NCI-H69 (cell line): ENCODE measurements at places on chromosomes 6 and 20.

DNA sequence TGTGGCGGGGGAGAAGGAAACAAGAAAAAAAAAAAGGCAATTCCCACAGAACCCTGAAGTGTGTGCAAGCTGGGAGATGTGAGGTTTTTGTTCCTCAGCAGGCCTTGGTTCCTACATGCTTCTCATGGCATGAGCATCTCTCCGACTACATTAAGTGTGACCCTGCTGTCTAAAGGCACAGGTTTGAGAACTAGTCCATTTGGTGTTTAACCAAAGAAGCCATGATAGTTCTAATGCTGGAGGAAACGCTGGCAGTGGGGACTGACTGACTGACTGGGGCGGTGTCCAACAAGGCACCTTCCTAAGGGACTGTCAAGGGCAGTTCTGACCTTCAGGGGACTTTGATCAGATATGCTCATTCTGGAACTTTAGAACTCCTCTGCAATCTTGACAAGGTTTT is 3.8 kb downstream of the TXNDC5 start:
- no peak for DNase-seq

DNA sequence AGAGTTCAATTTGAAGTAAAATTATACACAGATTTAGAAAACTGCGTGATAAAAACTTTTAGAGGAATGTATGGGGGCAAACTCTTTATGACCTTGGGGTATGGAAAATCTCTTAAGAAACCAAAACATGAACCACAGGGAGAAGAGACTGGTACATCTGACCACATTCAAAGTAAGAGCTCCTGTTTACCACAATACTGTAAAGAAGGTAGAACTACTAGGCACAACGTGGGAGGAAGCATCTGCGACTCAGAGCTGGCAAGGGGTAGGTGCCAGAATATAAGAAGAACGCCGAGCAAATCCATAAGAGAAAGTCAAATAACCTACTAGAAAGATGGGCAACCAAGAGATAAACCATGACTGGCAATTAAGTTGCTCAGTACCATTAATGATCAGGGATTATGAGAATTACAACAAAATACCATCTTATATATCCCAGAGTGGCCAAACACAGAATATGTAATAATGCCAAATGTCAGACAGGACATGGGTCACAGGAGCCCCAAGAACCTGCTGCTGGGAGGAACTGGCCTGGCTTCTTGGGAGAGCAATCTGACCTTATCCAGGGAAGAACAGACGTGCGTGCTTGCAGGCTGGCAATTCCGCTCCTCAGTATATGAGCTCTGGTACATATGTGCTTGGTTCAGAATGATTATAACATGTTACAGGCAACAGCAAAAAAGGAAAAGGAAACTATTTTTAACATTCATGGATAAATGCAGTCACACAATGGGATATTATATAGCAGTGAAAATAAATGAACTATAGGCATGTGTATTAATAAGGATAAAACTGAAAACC is 50.2 kb downstream of the INSM1 start:
- no peak for DNase-seq

DNA sequence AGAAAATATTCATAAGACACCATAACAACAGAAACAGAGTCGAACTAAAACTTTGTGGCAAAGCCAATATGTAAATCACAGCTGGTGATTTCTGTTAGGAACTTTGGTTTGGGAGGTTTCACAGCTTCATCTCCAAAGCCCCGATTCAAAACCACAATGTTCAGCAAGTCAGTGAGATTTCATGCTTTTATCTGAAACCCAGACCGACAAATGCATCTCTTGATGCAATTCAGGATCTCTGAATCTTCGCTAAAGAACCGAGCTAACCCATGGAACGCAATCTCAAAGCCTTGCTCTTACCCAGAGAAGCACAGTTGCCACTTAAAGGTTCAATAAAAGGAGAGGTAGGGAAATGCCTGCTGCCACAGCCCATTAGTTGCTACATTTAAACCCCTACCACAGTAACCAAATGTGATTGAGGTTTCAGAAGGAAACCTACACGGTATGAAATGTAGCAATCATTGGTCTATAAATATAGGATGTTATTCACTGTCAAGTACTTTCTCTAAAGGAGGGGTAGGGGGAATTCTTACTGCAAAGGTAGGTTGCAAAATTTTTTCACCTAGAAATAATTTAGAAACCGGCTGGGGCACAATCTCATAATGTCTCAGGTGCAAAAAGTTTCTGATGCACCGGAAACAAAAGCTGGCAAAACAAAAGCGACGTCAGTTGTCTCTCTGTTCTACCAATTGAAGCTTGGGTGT is 381.0 kb upstream of the ARID1B start:
- DNase-seq, result no peak

DNA sequence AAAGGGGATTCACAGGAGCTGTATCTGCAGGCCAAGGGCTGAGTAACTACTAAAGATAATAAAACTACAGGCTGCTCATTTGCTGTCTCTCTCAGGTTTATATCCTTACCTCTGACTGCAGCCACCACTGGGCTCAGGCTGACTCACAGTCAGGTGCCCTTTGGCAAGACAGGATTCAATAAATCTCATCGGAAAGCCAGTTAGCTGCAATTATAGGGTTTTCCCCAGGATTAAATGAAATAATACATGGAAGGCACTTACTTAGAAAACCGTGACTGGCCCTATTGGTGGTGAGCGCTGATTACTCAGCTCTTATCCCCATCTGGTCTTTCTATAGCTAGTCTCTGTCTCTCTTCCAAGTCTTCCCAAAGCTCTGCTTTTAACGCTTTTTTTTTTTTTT is 26.4 kb downstream of the RMND1 start:
- no peak for DNase-seq

DNA sequence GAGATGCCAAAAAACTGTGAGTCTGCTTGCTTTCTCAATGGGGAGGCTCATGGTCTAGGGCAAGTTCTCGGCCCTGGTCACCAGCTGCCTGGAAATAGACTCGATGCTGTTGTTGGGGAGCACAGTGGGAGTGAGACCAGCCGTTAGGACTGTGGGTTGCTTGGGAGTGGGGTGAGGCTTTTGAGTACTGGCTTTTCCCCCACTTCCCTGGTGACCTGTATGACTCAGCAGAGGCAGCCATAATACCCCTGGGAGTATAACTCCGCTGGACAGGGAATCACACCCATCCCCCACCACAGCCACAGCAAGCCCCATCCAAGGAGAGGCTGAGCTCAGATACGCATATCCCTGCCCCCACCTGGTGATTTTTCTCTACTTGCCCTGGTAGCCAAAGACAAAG is 48.9 kb upstream of the OGFRL1 start:
- peak; percentile 31 for DNase-seq

DNA sequence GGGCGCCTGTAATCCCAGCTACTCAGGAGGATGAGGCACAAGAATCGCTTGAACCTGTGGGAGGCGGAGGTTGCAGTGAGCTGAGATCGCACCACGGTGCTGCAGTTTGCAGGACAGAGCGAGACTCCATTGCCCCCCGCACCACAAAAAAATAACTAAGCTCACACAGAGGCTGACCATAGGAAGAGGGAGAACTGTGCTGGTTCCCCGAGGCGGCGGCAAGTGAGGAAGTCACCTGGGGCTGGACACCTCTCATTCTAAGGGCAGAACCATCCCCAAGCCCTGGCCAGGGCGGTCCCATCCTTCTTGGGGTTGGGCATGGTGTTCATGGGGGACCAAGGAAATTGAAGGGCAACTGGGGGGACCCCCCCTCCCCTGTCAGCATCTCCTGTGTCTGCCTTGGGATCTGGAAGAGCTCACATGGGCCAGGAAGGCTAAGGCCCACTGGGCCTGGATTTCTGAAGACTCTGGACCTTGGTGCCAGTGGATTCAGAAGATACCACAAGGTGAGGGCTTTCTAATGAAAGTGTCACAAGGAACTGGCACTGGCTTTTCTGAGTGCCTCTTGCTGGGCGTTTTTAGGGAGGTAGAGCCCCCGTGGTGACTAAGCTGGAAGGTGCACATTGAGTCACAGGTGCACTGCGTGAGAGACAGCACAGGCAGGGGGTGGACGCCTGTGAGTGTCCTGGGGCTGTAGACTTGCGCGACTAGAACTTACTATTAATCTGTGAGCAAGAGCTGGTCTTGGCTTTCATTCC is 11.5 kb downstream of the IRF4 start:
- DNase-seq, result no peak
